ENCODE measurements at places on chromosomes 4 and X.

GRCh38 chr4:112735474-112735951 lies 98.6 kb downstream of the LARP7 start:
- no peak for DNase-seq

DNA sequence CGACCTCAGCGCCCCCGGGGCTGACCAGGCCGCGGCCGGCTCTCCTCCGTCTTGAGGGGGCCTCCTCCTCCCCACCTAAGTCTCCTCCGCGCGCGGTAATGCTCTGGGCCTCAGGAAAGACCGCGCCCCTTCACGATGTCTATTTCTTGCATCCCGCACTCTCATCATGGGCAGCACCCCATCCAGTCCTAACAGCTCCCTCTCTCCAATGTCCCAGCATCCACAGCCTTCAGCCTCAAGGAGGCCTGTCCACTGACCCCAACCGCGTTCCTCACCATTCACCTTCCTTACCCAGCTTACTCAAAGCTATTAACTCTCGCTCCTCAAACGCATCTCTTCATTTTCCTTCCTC lies 77.5 kb downstream of the MAGED4 start:
- DNase-seq, result no peak

DNA sequence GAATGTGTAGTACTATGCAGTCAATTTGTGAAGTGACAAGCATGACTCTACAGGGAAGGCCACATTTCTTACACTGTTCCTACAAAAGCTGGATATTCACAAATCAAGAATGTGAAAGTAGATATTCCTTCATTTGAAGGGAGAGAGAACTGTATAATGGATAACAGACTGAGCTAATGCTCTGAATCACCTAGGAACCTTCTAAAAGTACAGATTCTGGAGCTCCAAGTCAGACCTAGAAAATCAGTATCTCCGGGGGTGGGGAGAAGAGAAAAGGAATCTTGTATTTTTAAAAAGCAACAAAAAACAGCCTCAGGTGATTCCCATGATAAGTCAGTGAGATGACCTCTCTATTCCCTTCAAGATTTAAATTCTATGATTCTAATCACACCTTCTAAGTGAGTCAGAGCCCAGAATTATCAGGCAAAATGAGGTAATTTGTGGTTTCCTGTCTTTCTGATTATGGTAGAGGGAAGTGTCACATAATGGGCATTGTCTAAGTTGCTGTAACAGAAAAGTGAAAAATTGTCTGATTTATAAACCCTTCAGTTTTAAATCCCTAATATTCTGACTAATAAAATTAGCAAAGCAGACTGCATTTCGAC lies 80.9 kb downstream of the IL21 start:
- DNase-seq, result no peak

GRCh38 chrX:7950865-7951264 lies 23.7 kb upstream of the PNPLA4 start:
- DNase-seq, result no peak
